ENCODE measurements at places on chromosomes 1 and 21.

- no peak for DNase-seq
Measured at GRCh38 chr1:205735218-205735617, 14.8 kb downstream of the NUCKS1 start.

GRCh38 chr1:169765580-169766331 is 29.0 kb downstream of the METTL18 start:
- DNase-seq: no peak

GRCh38 chr1:8926707-8927694 is 18.7 kb upstream of the CA6 start:
- DNase-seq: no peak

DNA sequence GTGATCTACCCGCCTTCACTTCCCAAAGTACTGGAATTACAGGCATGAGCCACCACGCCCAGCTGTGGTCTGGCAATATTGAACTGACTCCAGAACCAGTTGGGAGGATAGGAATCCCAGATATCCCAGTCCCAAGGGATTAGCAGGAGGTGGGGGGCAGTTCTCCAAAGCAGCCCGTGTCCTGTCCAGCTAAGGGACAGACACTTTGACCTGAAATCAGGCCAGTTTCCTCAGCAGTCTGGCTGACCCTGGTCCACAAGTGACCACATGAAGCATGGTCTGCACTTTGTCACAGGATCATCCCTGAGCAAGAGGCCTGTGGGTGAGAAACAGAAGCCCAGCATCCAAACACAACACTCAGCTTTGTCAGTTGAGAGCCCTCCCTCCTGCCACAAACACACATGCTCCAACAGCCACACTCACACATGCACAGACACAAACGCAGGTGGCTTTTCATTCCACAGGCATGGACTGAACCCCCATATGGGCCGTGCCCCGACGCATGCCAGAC is 2.7 kb upstream of the FDPS start:
- DNase-seq: no peak

- no peak for DNase-seq
Measured at GRCh38 chr1:206757524-206758266, 12.9 kb upstream of the IL19 start.

GRCh38 chr1:68065766-68066165 is 15.3 kb upstream of the DIRAS3 start:
- DNase-seq: no peak

- no peak for DNase-seq
Measured at GRCh38 chr1:114712977-114713376, 3.6 kb downstream of the NRAS start.

DNA sequence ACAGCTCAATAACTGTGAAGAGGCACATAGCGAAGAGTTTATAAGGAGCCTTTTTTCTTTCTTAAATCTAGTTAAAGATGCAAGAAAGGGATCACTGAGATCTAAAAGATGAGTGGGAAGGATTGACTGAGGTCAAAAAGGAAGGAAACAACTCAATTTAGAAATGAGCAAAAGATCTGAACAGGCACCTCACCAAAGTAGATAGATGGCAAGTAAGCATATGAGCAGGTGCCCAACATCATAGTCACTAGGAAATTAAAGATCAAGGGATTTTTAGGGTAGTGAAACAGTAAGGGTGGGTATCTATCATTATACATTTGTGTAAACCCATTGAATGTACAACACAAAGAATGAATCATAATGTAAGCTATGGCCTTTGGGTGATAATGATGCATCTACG is 44.6 kb upstream of the CSF1 start:
- DNase-seq: no peak

- DNase-seq: peak; percentile 79
Measured at GRCh38 chr1:204162494-204163074, 3.6 kb downstream of the REN start.

- no peak for DNase-seq
Measured at GRCh38 chr1:177780096-177780700, 189.7 kb downstream of the SEC16B start.

DNA sequence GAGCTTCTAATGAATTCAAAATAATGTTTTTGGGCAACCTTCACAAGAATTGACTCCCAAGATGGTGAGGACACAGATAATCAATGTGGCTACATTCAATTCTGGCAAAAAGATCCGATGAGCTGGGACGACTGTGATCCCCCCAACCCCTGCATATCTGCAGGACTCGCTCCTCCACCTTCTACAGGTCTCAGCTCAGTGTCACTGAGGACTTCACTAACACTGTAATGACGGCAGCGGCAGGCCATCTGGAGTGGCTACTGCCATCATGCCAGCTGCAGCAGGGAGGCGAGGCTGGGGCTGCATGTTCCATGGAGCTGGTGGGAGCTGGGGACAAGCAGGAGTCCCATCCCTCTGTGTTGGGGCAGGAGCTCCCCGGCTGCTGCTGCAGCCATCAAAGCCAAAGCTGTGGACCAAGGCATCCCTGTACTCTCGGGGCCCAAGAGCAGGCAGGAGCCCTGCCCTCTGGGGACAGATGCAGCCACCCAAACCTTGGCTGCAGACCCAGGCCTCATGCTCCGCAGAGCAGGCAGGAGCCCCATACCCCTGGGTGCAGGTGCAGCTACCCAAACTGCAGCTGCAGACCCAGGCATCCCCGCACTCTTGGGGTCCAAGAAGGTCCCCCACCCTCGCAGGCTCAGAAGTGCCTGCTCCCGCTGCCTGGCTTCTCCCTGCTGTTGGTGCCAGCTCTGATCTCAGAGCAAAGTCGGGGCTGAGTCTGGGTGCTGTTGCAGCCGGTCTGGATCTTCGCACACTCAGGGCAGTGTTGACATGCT is 12.2 kb upstream of the DHRS3 start:
- no peak for DNase-seq

DNA sequence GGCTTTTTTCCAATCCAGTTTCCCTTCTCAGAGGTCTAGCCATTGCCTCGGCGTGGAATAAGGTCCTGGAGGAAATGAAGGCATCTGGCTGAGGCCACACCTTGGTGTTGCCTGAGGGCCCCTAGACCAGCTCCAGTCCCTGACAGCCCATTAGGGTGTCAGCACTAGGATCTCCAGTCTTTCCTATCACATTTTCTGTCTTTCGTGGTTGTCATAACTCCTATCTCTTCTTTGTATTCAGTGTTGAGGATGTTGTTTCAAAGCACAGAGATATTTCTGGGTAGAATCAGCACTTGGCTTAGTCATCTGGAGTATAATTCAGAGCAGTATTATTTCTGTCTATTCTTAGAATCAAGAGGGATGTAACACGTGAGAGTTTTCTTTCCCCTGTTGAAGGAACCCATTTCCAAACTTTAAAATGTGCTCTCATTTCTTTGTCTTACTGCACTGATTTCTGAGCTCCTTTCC is 844.3 kb downstream of the KCNT2 start:
- no peak for DNase-seq

- no peak for DNase-seq
Measured at GRCh38 chr1:20726932-20727745, 5.4 kb downstream of the SH2D5 start.

DNA sequence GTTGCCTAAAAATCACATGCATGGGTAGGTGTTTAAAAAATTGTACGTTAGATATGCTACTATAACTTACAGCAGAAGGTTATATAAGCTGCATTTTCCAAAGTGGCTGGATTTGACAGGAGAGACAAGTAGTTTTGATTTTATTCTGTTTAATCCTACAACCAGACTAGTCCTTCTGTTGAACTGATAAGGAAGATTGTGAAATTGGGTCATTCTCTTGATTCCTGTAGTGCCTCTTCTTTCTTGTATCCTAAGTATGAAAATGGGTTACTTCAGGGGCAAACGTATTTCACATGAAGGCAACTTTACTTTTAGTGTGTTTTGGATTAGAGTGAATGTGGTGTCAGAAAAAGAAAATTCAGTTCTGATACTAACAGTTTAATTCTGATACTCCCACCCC is 19.0 kb downstream of the CDC42 start:
- no peak for DNase-seq

DNA sequence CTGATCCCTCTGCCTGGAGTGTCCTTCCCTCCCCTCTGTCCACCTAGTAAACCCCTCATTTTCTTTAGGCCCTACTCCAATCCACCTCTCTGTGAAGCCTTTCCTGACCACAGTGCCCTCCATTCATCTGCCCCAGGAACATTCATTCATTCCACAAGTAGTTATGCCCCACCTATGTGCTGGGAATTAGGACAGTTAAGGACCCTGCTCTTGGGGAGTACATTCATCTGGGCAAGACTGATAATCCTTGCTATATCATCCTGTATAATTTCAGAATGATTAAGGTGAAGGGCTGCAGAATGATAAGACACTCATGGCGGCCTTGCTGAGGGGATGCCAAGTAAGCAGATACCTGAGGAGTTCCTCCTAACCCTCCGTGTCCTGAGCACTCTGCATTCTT is 10.3 kb upstream of the FAM20B start:
- DNase-seq: no peak

DNA sequence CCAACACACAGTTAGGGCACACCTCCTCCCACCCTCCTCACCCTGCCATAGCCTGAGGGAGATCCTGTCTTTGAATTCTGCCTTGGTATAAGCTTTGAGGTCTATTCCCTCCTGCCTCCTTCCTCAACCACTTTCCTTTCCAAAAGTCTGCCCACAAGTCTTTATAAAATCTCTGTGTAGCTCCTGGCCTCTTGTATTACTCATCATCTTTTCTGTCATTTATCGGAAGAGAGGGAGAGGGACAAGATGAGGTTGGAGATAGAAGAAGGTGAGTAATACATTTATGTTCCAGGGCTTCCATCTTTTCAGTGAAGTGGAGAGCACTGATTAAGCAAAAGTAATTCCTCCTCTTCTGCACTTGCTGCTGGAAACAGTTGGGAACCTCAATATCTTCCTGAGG is 30.5 kb upstream of the EFCAB14 start:
- DNase-seq: no peak

DNA sequence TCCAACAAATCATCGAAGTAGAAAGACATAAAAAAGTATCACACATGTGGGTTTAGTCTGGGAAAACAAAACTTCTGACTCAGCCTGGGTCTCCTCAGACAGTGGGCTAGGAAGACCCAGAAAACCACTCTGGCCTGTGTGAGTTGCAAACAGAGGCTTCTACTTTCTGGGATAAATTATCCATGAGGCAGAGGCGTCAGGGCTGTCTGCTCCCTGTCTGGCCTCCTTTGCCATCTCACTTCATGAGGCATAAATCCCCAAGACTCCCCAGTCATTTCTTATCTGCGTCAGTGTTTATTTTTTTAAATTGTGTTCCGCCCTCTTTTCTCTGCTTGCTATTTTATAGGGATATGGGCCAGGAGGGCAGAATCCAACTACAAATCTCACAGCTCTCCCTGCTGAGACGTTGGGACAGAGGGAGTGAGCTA is 80.6 kb upstream of the TRABD2B start:
- DNase-seq: no peak

DNA sequence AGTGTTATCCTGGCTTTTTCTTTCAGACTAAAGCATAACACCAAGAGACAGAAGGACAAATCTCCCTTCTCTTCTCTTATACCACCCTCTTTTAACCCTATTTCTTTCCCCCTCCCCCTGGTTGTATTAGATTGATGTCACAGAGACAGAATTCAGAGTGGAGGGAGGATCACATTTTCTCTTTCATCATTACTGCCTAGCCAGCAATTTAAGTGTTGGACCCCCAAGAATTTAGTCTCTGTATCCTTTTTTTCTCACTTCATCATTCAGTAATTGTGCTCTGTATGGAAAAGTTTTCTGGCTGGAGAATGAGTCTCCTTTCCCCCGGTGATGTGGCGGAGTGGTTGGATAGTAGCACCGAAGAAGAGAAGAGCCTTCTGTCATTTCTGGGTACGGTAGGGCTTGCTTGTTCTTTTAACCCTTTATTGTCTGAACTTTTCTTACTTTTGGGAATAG is 124.8 kb downstream of the CLEC20A start:
- DNase-seq: no peak

DNA sequence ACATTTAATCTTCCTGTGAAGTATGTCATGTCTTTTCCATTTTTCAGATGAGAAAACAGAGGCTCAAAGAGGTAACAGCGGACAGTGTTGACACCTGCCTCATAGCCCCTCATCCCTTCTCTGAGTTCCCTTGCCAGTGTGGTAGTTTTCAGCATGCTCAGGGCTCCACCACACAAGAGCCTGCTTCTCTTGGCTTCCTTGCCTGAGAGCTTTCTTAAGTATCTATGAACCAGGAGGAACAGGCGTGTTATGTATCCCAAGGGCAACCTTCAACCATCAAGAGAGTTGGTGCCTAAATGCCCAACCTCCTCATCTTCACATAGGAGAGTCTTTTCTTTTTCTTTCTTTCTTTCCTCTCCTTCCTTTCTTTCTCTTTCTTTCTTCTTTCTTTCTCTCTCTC is 5.9 kb upstream of the PAFAH2 start:
- no peak for DNase-seq

DNA sequence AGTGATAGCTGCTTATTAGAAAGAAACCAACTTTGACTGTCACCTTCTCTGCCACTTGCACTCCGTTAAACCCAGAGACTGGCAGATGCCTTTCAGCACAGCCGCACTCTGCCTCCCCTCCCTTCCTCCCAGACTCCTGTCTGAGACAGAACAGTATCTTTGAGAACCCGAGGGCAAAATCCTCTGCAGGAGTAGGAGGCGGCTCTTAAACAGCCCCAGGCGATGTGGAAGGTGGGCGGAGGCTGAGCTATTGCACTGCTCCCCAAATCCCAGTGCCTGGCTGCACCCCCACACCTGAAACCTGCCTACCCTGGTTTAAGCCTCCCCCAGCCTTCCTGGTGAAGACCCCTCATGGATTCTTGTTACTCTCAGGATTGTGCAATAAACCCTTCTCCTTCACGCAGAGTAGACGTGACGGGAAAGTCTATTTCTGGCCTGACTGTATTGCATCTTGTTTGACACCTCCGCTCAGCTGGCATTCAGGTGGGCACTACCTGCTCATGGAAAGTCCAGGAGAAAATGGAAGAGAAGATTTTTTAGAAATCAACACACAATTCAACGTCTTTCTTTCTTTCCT is 34.4 kb upstream of the IGSF21 start:
- no peak for DNase-seq

DNA sequence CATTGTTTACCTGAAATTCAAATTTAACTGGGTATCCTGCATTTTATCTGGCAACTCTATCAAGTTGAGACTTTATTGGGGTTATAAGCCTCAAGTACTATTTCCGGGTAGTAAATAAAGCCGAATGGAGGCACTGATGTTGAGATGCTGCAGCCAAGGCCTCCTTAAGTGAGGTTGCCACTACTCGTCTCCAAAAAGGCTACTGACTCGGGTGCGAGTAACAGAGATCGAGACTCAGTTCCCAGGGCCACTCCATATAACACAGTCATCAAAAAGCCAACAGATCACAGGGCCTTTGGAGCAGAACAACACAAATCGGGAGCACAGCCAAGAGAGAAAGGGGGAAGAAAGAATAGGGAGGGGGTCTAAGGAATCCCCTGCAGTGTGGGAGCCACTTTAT is 524 bp downstream of the COPA start:
- no peak for DNase-seq

- DNase-seq: no peak
Measured at GRCh38 chr1:64424412-64424811, 45.5 kb upstream of the CACHD1 start.

- DNase-seq: no peak
Measured at GRCh38 chr1:4016351-4017130, 116.5 kb upstream of the C1orf174 start.

- no peak for DNase-seq
Measured at GRCh38 chr1:31632649-31633048, 12.0 kb downstream of the PEF1 start.

All from stimulated activated CD4-positive, alpha-beta T cell treated with anti-CD3 and anti-CD28 coated beads, TNF-alpha, amount 100 ng/mL, for 1 hour (primary cell).